ENCODE measurements at places on chromosomes 3 and 15.
A peak's percentile ranks its signal among the peaks of the same experiment; 100 is the strongest.

GRCh38 chr3:42314411-42314810 is 48.4 kb upstream of the CCK start:
- no peak for DNase-seq

GRCh38 chr3:108598375-108598774 is 8.9 kb downstream of the DZIP3 start:
- no peak for DNase-seq

- DNase-seq = no peak
Measured at GRCh38 chr3:121942116-121942786, 48.0 kb downstream of the SLC15A2 start.

DNA sequence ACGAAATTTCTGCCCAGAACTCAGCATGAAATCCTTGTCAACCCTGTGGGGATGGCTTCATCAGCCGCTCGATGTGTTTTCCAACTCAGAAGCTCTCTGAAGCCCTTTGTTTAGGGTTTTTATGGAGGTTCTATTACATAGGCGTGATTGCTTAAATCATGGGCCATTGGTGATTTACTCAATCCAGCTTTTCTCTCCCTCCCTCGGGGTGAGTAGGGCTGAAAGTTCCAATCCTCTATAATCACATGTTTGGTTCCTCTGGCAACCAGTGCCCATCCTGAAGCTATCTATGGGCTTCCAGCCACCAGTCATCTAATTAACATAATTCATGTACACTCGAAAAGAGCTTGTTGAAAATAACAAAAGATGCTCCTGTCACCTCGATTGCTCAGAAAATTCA is 51.6 kb downstream of the GATM start:
- DNase-seq = no peak

GRCh38 chr3:112354642-112355306 is 21.8 kb downstream of the CD200 start:
- DNase-seq = no peak

- DNase-seq = no peak
Measured at GRCh38 chr3:82265747-82266146, 504.3 kb upstream of the GBE1 start.

DNA sequence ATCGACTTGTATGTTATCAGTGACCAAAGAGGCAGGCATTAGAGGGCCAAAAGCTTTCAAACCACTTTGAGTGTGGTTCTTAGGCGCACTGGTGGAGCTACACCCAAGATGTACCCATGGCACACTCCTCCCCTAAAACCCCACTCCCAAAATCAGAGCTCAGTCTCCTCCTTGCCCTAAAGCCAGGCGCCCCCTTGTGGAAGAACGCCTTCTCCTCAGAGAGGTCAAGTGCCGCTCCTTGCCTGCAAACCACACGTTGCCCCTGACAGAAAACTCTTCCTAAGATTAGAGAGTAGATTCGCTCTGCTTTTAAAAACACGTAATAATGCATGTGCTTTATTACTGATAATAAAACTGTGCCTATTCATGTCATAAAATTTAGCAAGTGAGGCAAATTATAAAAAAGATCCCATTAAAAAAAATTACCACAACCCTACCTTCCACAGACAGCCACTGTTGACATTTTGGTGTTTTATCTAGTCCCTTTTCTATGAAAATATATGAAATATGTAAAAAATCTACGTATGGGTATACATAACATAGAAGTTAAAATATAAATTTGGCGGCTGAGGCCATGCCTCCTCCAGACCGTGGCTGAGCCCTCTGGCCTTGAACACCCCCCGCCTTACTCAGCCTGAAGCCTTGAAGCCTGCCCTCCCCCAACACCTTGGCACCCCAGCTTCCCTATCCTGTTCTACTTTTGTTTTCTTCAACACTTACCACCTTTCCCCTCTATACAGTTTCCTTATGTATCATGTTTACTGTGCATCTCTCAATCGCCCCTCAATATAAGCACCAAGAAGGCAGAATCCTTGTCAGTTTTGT is 33.5 kb downstream of the BCL2L10 start:
- peak; percentile 66 for DNase-seq

- DNase-seq = no peak
Measured at GRCh38 chr3:103554451-103554850, 1119.6 kb downstream of the ZPLD1 start.

- DNase-seq = no peak
Measured at GRCh38 chr3:14771593-14772497, 46.9 kb upstream of the FGD5 start.

- no peak for DNase-seq
Measured at GRCh38 chr3:179299999-179300613, 22.7 kb upstream of the ZNF639 start.

DNA sequence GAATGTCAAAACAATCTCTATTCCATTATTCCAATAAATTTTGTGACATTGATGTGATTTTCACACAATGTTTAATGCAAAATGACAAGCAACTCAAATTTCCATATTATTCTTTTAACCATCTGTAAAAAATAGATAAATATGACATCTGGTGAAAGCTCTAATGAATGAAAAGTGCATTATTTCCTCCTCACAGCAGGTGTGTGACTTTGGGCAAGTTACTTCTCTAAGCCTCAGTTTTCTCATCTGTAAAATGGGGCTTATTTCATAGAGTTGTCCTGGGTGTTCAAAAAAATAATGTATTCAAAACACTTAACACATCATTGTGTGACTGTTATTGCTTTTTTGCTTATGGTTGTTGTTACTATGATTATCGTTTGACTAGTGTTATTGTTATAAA is 70.4 kb downstream of the THBS1 start:
- DNase-seq = no peak

DNA sequence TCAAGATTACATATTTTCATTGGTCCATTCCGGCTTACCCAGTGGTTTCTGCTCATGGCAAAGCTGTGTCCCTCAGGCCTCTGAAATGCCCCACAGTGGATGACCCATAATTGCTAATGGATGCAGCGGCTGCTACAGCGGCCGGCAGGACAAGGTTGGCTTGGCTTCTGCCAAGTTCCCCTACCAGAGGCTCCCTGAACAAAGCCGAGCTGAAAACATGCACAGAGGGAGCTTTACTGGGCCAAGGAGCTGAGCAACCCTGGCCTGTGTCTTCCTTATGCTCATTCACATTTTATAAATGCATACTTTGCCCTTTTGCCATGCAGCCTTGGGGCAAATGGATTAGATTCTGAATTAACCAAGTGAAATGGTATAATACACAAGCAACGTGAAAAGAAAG is 150.5 kb downstream of the NTRK3 start:
- DNase-seq = no peak

GRCh38 chr3:184583578-184584451 is 22.2 kb downstream of the EPHB3 start:
- DNase-seq = no peak

DNA sequence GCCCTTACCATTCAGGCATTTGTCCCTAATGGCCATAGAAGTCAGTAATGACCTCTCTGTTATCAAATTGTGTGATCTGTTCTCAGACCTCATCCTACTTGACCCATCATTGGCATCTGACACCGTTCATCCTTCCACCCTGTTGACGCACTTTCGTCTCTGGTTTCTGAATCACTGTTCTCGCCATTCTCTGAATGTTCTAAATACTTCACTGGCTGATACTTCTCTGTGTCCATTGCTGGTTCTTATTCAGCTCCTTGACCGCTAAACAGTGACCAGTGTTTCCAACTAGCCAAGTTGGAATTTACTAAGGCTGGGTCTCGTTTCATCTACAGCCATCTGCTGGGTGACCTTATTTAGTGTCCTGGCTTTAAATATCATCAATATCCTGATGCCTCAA is 2.2 kb downstream of the ACAD9 start:
- DNase-seq = no peak

GRCh38 chr3:20008646-20009045 is 3.4 kb downstream of the PP2D1 start:
- no peak for DNase-seq

DNA sequence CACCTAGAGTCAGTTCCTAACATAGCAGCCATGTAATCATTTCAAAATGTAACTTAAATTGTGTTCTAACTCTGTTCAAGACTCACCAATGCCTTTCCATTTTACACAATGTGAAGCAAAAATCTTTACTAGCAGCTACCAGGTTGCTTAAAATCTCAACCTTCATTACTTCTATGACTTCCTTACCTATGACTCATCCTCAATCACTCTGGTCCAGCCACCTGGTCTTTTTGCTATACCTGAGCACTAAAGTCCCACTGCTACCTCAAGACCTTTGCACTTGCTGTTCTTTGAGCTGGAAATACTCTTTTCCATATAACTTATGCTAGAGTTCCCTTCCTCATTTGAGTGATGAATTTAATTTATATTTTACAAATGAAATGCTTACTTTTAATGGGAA is 993.2 kb downstream of the NTRK3 start:
- no peak for DNase-seq

GRCh38 chr3:10602769-10603768 is 97.7 kb upstream of the ATP2B2 start:
- DNase-seq = peak; percentile 42

DNA sequence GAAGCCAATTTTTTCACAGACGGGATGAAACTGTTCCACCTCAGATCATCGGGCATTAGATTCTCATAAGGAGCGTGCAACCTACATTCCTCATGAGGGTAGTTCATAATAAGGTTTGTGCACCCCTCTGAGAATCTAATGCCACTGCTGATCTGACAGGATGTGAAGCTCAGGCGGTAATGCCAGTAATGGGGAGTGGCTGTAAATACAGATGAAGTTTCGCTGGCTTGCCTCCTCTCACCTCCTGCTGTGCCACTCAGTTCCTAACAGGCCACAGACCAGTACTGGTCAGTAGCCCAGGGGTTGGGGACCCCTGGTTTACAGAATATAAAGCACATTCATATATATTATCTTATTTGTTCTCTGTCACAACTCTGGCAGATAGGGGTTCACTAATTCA is 2.1 kb upstream of the LIMD1 start:
- no peak for DNase-seq

DNA sequence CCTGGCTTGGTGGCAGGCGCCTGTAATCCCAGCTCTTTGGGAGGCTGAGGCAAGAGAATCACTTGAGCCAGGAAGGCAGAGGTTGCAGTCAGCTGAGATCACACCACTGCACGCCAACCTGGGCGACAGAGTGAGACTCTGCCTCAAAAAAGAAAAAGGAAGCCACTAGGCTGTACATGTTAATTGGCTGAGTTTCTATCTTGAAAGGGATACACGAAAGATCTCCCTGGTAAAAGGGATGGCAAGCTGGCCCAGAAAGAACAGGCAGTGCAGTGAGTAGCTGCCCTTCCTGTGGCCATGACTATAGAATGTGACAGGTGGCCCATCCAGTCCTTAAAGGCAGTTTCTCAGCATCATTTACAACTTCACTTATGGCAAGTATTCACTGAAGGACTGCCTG is 12.3 kb downstream of the LRIG1 start:
- no peak for DNase-seq

GRCh38 chr3:188697127-188697526 is 474.6 kb upstream of the TPRG1 start:
- DNase-seq = no peak

GRCh38 chr15:65982627-65983322 is 113.5 kb downstream of the RAB11A start:
- no peak for DNase-seq

DNA sequence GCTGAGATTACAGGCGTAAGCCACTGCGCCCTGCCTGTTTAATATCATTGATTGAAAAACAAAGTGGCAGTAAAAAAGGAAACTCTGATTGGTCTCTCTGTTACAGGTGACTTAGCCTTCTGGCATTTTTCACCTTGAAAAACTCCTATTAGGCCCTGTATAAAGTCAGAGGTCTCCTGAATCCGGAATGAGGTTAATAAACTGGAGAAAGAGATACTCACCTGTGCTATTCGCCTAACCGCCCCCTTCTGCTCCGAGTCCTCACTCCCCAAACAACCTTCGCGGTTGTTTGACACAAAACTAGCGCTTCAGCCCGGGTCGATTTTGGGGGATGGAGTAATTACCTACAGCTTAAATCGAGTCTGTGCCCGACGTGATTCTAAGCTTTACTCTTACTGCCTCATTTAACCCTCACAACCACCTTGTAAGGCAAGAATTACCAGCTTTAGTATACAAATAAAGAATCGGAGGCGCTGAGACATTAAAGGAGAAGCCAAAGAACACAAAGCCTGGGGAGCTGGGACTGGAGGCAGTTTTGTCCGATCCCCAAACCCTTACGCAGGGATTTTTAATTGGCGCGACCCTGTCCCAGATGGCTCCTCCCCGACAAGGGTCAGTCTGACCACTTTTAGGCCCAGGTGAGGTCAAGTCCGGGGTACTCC is 441 bp downstream of the CEP70 start:
- no peak for DNase-seq

DNA sequence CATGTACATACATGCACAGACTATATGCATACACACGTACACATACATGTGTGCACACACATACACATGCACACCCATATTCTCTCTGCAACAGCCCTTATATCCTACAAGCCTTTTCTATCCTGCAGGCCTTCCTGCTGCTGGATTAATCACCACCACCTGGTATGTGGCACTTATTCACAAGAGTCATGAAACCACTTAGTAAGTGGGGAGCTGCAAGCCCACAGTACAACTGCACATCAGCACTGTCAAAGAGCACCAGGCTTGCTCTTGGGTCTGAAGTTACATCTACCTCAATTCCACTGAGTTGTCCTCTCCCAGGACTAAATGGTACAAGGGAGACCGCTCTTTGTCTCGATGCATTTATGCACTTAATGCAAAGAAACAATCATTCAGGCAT is 233.2 kb downstream of the KLF13 start:
- DNase-seq = no peak

GRCh38 chr15:91196127-91196526 is 96.1 kb downstream of the SV2B start:
- no peak for DNase-seq

DNA sequence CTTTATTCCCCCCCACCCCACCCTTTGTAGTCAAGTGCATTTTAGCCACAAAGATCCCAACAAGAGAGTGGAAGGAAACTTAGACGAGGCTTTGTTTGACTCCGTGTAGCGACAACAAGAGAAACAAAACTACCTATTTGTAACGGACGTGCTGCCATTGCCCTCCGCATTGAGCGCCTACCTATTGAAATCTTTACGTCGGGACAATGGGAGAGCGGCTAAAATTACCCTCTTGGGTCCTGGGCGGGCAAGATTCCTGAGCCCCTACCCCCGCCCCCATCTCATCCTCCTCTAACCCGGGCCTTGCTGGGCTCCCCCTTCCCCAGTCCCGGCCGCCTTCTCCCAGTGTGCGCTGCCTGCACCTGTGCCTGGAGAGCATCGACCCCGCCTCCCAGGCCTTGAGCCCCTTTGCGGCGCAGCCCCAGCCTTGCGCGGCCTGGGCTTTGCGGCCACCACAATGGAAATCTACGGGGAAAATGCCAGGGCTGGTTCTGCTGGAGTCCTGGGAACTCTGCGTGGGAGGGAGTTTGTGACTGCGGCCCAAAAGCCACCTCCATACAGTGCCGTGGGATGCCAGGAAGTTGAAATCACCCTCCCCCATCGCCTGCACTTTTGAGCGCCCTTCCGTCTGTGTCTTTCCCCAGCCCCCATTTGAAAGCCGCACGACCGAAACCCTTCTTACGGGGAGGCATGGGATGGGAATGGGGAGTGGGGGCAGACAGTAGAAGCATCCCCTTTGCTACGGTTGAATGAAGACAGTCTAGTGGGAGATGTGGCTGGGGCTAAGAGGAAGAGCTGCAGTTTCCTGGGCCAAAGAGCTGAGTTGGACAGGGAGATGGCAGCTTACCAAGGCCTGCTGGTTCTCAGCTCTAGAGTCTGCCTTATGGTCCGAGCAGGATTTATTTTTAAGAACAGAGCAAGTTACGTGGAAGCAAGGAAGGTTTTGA is 1.1 kb upstream of the SOX2 start:
- DNase-seq = no peak

- DNase-seq = no peak
Measured at GRCh38 chr3:127089486-127090145, 103.3 kb upstream of the PRR23E start.

All from activated CD8-positive, alpha-beta memory T cell treated with anti-CD3 and anti-CD28 coated beads for 1 hour (primary cell).